ENCODE measurements at places on chromosomes 1 and 21.

DNA sequence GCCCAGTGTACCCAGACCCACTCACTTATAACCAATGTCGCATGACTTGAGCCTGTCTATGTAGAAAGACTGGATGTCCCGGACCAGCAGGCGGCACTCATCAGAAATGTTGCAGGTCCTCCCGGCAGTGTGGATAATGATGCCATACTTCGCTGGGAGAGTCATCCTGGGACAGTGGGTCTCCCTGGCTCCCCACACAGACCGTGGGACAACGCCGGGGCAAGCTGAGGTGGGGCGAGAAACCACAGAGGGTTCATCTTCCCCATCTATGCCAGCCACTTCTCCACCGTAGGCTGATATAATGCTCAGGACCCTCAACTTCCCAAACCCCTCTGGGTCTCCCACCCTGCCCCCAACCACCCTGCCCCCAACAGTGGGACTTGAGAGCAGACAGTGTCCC, 8.3 kb downstream of the PGLYRP4 start:
- DNase-seq: no peak

DNA sequence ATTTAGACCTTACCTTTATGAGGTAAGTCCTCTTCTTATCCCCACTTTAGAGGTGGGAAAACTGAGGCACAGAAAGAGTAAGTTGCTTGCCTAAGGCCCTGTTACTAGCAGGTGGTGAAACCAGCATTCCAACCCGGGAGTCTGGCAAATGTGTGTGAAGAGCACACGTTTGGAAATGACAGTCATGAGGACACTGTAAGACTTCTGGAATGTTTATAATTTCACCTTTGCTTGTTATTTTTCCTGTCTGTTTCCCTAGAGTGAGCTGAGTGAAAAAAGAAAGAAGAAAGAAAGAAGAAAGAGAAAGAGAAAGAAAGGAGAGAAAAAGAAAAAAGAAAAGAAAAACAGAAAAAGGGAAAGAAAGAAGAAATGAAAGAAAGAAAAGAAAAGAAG, 21.2 kb upstream of the LGALS8 start:
- peak; percentile 22 for DNase-seq

- no peak for DNase-seq
Measured at GRCh38 chr1:10122926-10123325, 87.4 kb upstream of the KIF1B start.

DNA sequence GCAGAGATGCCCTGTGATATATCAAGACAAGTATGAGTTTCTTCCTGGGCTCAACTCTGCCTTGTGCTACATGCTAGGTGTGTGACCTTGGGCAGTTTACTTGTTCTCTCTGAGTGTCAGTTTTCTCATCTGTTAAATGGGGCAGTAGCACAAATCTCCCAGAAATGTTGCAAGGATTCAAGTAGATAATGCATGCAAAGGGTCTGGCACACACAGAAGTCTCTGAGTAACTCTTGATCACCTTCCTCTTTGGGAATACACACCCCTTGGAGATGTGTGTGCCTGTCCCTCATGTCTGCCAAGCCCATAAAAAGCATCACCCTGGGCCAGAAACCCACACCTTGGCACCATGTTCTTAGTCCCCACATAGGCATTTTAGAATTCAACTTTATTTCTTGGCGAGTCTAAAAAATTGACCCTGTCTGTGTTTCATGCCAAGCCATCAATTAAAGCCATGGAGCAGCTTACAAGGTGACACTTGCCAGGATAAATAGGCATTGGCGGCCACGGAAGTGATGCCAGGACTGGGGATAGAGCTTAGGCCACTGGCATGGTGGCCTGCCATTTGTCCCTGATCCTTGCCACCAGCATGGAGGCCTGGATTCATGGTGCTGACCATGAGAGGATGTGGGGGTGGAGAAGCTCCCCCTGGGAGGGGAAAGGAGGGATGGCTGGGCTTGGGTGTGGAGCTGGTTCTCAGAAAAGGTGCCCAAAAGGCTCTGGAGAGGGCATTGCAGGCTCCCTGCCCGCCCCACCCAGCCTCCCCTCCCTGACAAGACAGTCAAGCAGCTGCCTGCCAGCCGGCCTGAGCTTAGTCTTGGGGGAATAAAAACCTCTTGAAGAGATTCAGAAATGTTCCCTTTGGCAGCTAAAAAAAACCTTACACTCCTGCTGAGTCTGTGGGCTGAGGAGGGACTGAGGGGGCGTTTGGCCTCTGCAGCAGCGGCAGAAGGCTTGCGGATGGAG, 118.0 kb upstream of the IPO9 start:
- no peak for DNase-seq

DNA sequence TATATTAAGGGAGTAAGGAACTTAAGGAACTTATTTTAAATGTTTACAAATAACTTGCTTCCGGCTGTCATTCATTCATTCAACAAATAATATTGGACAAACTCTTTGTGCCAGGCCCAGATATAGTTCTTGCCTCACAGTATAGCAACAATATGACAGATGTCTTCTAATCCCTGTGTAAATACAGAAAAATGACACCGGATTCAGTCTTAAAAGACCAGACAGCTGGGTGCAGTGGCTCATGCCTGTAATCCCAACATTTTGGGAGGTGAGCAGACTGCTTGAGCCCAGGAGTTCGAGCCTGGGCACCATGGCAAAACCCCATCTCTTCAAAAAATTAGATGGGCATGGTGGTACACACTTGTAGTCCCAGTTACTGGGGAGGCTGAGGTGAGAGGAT, 23.7 kb downstream of the EIF2B3 start:
- no peak for DNase-seq

DNA sequence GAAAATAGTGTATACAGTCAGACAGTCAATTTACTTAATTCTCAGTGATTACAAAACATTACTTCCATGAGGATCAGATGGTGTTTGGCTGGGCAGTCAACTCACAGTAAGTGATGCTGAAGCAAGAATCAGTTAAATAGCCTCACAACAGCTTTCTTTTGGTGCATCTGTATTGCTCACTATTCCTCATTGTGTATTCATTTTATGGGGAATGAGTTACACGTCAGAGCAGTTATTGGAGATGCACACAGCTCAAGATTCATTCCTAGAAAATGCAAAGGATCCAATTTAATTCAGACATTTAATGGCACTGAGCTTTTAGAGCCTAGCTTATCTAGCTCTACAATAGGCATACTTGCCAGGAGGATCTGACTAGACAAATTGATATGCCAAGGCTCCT, 150.6 kb downstream of the HS2ST1 start:
- no peak for DNase-seq

- no peak for DNase-seq
Measured at GRCh38 chr1:37868466-37868865, 9.1 kb upstream of the MTF1 start.

DNA sequence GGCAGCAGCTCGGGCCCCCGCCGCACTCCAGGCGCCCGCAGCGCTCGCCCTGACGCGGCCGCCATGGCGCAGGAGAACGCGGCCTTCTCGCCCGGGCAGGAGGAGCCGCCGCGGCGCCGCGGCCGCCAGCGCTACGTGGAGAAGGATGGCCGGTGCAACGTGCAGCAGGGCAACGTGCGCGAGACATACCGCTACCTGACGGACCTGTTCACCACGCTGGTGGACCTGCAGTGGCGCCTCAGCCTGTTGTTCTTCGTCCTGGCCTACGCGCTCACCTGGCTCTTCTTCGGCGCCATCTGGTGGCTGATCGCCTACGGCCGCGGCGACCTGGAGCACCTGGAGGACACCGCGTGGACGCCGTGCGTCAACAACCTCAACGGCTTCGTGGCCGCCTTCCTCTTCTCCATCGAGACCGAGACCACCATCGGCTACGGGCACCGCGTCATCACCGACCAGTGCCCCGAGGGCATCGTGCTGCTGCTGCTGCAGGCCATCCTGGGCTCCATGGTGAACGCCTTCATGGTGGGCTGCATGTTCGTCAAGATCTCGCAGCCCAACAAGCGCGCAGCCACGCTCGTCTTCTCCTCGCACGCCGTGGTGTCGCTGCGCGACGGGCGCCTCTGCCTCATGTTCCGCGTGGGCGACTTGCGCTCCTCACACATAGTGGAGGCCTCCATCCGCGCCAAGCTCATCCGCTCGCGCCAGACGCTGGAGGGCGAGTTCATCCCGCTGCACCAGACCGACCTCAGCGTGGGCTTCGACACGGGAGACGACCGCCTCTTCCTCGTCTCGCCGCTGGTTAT, 2.8 kb downstream of the KCNJ9 start:
- DNase-seq: no peak
